NCI-H2227 treated with DMSO at 0.1 percent for 48 hours (cell line): ENCODE measurements at places on chromosomes 12 and 14.

DNA sequence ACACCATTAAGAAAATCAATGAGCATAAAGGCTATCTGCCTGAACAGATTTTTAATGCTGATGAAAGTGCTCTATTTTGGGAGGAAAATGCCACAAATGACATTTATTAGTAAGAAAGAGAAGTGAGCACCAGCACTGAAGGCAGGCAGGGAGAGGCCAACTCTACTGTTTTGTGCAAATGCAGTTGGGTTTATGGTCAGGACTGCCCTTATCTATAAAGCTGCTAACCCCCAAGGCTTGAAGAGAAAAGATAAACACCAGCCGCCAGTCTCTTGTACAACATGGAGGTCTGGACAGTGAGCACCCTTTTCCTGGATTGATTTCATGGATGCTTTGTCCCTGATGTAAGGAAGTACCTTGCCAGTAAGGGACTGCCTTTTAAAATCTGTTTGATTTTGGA, 246.8 kb upstream of the SFSWAP start:
- DNase-seq, result no peak

GRCh38 chr14:22420598-22421186, 168.3 kb downstream of the DAD1 start:
- DNase-seq, result no peak

DNA sequence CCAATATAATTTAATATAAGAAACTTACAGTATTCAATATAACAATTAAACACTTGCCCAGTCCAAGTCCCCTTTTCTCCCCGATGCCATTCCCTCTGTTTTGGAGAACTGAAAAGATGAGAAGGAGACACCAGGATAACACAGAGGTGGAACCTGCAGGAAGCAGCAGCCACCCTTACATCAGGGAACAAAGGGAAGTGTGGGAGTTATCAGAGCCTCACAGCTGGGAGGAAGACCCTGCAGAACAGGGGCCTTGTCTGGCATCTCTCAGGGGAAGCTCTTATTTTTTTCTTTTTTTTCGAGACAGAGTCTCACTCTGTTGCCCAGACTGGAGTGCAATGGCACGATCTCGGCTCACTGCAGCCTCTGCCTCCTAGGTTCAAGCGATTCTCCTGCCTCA, 52.6 kb downstream of the CALM1 start:
- DNase-seq, result no peak

DNA sequence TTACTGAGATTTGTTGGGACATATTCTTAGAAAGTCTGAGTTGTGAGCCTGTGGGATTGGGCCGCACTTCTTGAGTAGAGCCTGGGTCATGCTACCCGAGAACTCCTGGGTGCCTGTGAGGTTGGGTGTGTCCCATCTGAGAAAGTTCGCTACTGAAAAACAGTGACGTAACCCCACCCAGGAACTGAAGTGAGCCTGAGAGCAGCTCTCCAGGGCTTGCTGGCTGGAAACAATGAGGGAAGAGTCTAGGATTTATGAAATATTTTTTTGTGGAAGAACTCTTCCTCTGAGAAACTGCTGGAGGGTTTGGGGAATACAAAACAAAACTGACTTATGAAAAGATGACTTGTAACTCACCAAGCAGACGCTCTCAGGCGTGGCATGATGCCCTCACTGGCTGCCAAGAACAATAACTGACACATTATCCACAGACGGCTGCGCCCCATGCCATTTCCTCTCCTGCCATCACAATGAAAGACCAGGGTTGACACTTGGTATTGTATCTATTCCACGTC, 69.2 kb downstream of the RASSF3 start:
- no peak for DNase-seq

- no peak for DNase-seq
Observed at GRCh38 chr14:46054526-46054925, 597.1 kb downstream of the RPL10L start.

- no peak for DNase-seq
Observed at GRCh38 chr12:26798023-26798422, 35.0 kb downstream of the ITPR2 start.

DNA sequence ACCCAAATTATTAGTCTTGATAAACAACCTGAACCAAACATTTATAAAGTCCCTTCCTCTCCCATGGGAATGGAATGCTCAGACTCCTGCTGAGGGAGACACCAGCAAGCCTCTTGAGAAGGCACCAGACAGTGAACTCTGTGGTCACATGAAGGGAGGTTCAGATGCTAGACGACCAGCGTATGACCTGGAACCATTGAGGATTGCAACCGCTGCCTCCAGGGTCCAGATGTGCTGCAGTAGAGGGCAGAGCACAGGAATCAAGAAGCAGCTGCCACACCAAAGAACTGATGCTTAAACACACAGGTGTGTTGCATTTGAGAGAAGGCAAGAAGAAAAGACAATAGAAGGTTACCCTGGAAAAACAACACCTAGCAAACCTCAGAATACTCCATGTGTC, 592.4 kb downstream of the AACS start:
- DNase-seq, result no peak

DNA sequence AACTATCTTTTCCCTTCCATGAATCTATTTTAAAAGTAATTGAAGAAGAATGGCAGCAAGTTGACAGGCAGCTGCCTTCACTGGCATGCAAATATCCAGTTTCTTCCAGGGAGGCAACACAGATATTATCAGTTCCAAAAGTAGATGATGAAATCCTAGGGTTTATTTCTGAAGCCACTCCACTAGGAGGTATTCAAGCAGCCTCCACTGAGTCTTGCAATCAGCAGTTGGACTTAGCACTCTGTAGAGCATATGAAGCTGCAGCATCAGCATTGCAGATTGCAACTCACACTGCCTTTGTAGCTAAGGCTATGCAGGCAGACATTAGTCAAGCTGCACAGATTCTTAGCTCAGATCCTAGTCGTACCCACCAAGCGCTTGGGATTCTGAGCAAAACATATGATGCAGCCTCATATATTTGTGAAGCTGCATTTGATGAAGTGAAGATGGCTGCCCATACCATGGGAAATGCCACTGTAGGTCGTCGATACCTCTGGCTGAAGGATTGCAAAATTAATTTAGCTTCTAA, 18.4 kb downstream of the TMPO start:
- no peak for DNase-seq

GRCh38 chr14:68794851-68795596, 2.2 kb upstream of the ZFP36L1 start:
- DNase-seq, result no peak

GRCh38 chr12:12693111-12693671, 2.8 kb downstream of the GPR19 start:
- peak; percentile 61 for DNase-seq

GRCh38 chr14:67889455-67889854, 69.9 kb downstream of the RAD51B start:
- no peak for DNase-seq

DNA sequence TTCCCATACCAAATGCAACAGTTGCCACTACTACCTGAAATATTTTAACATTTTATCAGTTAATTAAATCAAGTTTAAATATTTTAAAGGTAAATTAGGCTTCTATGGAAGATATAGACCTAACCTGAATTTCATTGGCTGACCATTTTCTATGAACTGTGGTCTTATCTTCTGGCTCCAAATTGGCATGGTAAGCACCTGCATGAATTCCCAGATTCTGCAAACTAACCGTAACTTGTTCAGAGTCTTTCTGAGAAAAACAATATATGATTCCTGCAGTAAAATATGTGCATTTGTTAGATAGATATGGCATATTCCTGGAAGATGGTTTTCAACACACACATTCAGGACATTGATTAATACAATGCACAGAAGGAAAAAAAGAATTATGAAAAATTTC, 25.9 kb downstream of the RECQL start:
- no peak for DNase-seq

DNA sequence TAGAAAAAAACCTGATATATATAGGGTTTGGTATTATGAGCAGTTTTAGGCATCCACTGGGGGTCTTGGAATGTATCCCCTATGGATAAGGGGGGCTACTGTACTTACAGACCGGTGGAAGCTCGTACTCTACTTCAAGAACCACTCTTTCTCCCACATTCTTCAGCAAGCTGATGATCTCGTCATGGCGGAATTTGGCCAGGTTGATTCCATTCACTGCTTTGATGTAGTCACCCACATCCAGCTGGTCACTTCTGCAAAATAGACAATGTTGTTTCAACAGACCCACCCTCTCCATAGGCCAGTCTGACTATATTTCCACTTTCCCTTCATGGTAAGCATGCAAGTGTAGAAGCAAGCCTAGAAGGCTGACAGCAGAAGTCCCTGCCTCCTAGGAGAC, 139.9 kb downstream of the GRIP1 start:
- DNase-seq, result no peak
